ENCODE measurements at places on chromosomes 7 and 10. TPM values are rescaled to one million over a fixed set of nuclear protein-coding genes. Genes with fewer than 3 reads are reported as not detected.

CLRN3 gene
- total RNA-seq, result 0.13 TPM

CPEB3 gene
- total RNA-seq, result 0.90 TPM

MUC3A gene
- 0.13 TPM for total RNA-seq

DNA sequence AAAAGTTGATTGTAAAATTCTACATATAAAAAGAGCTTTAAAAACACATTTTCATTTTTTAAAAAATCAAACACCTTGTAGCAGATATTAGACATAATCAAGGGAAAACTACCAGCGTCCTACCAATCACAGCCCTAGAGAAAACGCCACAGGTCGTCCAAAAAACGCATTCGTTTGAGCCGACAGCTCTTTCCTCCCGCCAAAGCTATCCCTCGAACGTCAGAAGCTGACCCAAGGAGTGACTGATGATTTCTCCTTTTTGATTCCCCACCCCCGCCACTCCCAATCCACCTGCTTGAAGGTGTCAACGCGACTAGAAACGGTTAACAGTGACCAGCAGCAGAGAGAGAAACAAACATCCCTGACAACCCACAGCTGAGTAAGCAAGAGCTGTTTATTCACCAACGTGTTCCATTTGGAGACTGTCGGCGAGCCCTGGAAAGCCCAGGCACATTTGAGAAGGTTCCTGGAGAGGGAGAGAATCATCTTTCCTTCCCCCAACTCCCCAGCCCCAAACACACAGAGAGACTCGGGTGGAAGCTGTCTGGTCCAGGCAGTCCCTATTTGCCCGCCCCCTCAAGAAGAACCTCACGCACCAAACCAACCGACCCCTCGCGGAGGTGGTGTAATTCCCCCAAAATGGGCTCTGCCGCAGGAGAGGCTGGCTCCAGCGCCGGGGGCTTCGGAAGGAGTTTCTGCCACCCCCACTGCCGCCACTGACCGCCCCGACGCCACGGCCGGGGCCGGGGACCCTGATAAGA is 622 bp downstream of the CPEB3 start:
- DNase-seq, result peak; percentile 30

- no peak for DNase-seq
Measured at GRCh38 chr7:22628112-22628511, 98.9 kb upstream of the IL6 start.

Measured in dermis microvascular lymphatic vessel endothelial cell (primary cell).